WERI-Rb-1 (cell line): ENCODE measurements at places on chromosomes 3 and 15.

DNA sequence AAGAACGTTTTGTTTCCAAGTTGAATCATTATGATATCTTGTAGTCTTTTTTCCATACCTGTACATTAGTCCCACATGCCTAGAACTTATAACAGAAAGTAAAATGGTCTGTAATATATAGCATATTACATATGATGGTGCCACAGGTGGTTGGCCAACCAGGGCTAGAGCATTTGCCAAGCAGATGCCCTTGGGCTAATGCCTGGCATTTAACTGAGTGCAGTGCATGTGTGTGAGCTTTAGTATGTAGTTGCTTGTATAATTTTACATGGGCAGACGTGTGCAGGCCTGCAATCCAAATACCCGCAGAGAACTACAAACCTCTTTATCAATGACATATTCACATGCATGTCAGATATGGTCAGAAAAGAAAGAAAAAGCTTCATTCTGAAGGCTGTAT lies 27.5 kb downstream of the THSD4 start:
- no peak for DNase-seq

GRCh38 chr3:148149556-148149955 lies 548.1 kb upstream of the AGTR1 start:
- no peak for DNase-seq

DNA sequence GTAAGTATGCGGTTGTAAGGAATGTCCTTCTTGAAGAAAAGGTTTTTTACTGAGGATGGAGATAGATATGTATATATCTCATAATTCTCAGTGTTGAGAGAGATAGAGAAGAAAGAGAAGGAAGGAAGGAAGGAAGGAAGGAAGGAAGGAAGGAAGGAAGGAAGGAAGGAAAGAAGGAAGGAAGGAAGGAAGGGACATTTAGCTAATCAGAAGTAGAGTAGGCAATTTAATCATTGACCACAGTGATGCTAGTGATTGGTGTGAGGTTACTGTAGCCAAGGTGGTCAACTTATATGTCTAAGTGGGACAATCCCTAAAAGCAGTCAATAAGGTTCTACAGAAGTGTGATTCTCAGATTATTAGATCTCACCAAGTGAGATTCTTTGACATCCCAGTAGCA lies 751.8 kb upstream of the CBLB start:
- DNase-seq, result no peak

- no peak for DNase-seq
Measured at GRCh38 chr3:71309886-71310285, 273.6 kb downstream of the FOXP1 start.

DNA sequence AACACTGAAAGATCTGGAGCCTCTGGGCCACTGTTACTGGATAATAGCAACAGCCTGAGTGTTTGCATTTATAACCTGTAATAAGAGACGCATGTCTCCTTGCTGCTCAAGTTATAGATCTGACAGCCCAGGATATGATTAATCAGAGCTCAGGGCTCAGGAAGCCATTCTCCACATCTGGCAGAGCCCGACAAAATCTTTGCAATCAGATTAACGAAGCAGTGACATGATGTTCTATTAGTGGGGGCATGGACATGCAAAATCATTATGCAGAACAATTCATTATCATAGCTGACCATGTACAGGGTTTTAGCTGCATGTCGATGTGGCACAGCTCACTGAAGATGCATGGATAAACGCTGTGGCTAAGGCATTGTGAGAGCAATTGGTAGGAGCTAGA lies 730.3 kb downstream of the ZNF385D start:
- DNase-seq, result no peak

- no peak for DNase-seq
Measured at GRCh38 chr3:99846477-99847160, 29.0 kb downstream of the CMSS1 start.

DNA sequence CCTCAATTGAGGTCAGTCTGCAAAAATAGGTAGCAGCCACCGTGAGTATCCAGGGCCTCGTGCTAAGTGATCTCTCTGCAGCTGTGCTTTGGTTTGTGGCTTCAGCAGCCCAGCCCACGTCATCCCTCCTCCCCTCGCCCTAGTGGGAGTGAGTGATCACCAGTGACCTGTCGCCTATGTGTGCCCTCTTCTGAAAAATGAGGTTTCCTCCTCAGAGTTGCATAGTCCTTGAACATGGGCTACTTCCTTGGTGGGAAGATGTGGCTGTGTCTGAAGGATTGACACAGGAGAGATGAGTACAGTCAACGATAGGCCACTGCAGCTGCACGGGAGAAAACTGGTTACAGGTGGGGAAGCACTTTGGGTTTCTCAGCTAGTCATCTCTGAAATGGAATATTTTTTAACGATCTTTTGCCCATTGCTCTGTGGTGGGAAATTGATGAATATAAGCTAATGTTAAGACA lies 144.8 kb upstream of the BHLHE40 start:
- DNase-seq, result no peak
